A549 treated with DMSO at 1 μM for 4 hours (cell line): ENCODE measurements at places on chromosomes 1 and 21. TPM values are rescaled to one million over a fixed set of nuclear protein-coding genes. Genes with fewer than 3 reads are reported as not detected.

GJA4 gene
- total RNA-seq, result not detected in 5 replicates

PLXNA2 gene
- 0.48 to 0.94 TPM (median 0.86 TPM) in 5 replicates for total RNA-seq

DMBX1 gene
- 0.67 to 1.3 TPM (median 1.1 TPM) in 5 replicates for total RNA-seq

IPO9 gene
- total RNA-seq, result 26.7 to 53.2 TPM (median 44.7 TPM) in 5 replicates

INAVA gene
- total RNA-seq, result 40.0 to 45.9 TPM (median 41.7 TPM) in 5 replicates

ZBTB8B gene
- total RNA-seq, result 0.01 TPM in 2 of 5 replicates, not detected in the others

LRRC38 gene
- total RNA-seq, result not detected in 5 replicates

CD1C gene
- total RNA-seq, result not detected in 5 replicates

HAO2 gene
- not detected in 5 replicates for total RNA-seq

SF3B4 gene
- 112 to 141 TPM (median 128 TPM) in 5 replicates for total RNA-seq

LCE2C gene
- not detected in 5 replicates for total RNA-seq

SMPDL3B gene
- 1.1 to 1.6 TPM (median 1.3 TPM) in 5 replicates for total RNA-seq
